Left renal pelvis (tissue), 4 donors: ENCODE measurements at places on chromosomes 4 and X.

DNA sequence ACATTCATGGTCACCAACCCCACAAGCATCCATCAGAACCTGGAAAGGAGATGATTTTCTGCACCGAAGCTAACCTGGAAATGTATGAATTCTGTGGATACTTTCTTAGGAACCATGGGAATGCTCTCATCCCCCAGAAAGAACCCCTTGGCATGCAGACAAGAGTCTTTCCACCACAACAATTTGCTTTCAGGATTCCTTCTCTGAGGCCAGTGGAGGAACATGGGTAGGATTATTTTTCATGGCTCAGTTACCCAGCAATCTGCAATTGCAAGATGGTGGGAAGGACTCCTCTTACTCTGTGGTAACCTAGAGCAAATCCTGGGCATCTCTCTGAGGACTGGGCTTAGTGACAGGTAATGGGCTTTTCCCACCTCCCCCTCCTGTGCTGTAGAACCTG lies 131.9 kb upstream of the MSX1 start:
- DNase-seq: no peak

- no peak for DNase-seq
Measured at GRCh38 chr4:165331823-165332222, 4.4 kb downstream of the MSMO1 start.

- DNase-seq: no peak
Measured at GRCh38 chrX:129659141-129659540, 4.4 kb upstream of the APLN start.

GRCh38 chr4:89757154-89757719 lies 79.7 kb downstream of the SNCA start:
- no peak for DNase-seq

DNA sequence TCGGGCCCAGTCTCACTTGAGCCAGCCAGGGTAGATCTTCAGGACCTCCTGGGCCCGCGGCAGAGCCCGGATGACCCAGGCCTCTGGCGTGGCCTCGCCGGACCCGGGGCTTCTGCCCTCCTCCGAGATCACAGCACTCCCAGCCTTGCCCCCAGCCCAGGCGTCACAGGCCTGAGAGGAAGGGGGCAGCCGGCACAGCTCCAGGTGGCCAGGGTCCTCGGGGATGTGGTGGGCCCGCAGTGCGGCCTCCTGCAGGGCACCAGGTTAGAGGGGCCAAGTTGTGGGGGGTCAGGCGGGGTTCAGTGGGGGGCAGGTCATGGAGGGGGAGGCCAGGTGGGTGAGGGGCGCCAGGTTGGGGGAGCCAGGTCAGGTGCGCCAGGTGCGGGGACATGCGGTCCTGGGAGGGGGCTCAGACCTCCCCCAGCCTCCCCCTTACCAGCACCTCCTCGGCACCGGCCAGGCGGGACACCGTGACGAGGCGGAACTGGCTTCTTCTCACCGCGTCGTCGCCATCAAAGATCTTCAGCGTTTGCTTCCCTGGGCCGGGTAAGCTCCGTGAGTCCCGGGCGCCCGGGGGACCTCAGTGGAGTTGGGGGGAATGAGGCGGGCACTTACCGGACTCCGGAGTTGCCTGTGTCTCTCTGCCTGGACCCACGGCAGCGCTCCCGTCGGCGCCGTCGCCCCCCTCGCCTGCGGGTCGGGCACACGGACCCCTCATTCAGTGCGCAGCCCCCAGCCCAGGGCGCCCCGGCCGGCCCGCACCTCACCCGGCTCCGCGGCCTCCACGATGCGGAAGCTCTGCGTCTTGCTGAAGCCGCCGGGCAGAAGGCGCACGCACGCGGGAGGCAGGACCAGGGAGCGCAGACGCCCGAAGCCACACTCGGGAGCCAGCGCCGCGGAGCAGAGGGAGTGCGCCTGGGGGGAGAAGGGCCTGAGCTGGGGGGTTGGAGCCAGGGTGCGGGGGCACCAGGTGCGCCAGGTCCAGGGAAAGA lies 6.0 kb downstream of the DGKQ start:
- DNase-seq: no peak

DNA sequence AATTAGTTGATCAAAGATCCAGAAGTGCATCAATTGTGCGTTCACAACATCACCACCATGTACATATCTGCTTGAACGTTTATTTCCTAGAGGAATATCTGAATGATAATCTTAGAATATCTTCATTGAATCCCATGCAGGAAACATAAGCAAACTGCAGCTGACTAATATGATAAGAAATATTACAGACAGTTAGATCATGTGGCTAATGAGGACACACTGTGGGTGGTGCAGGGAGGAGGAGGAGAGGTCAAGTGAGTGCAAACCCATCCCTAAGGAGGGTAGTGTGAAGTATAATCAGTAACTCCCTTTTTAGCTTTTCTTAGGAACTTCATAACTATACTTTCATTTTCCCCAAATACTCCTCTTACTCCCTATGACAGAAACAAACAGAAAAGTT lies 58.3 kb upstream of the HPGD start:
- no peak for DNase-seq

DNA sequence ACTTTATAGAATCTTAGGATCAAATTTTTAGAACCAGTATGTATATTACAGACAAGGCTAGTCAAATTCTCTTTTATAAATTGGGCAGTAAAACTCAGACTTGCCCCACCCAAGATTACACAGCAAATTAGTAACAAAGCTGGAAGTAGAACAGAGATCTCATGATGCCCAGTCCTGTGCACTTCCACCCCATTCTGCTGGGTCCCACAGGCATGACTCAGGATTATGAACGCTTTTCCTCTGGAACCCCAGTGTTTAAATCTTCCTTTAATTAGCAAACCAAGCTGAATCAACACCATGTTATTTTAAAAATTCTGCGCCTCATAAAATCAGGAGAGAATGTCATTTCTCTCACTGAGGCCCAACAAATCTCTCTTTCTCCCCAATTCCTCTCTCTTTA lies 1.5 kb upstream of the IL13RA2 start:
- no peak for DNase-seq

GRCh38 chr4:168743601-168744000 lies 246.7 kb downstream of the PALLD start:
- DNase-seq: no peak

GRCh38 chrX:79556800-79557199 lies 189.7 kb upstream of the ITM2A start:
- no peak for DNase-seq

DNA sequence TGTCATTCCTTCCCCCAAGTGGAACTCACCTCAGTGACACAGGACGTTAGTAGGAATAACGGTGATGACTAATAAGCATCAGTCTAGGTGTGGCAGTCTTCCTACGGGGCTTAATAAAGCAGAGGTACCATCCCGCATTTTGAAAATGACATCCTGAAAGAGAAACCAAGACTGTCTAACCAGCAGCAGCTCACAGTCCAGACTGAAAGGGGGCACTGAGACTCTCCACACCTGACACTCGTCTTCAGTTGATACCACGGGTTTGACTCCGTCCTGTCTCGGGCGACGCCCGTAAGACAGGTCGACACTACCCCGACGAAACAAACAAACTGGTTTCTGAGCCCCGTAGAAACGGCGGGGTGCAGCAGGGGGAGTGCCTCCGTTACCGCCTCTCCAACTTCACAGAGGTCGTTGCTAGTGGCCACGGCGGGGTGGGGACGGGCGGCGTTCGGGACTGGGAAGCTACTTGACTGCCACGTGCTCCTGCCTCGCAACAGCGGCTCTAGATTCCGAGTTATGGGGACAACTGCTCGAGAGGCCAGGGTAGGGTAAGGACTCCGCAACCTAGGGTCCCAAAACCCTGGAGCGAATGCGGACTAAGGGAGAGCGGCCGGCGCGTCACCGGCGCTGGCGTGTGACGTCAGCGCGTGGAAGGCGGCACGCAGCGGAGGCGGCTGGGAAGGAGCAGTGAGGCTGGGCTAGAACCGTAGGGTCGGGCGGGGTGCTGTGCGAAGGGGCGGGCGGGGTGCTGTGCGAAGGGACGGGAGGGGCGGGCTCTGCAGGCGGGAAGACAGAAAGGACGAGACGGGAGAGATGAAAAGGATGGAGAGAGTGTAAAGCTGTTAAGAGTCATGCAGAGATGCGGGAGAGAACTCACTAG lies at the start of gene NEK1:
Gene NEK1 (minus strand): TSS at position 593 of the 880 bp plus-strand sequence. CDS start 9,953 bp downstream, outside the sequence.
- DNase-seq: no peak

DNA sequence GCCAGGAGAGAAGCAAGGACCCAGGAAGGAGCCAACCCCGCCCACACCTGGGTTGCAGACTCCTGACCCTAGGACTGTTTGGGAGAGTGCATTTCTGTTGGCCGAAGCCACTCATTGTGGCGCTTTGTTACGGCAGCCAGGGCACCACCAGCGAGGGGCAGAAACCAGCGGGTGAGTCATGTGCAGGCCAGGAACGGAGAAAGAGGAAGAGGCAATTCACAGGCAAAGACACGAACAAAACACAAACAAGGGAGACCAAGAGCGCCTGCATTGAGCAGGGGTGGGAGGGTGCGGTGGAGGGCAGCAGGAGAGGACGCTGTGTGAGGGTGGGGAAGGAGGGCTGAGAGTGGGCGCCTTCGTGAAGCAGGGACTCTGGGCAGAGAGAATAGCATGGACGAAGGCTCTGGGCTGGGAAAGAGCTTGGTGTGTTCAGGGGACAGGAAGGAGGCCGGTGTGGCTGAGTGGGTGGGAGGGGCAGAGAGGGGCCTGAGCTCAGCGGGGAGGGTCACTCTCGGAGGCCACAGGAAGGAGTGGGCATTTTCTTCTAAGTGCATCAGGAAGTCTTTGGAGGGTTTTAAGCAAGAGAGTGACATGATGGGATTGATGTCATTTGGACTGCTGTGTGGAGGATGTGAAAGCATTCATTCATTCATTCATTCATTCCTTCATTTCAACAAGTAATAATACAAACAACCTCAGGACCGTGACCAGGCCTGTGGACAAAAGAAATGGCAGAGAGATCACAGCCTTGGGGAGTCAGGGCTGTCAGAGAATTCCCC lies 12.2 kb upstream of the WFS1 start:
- DNase-seq: no peak
